ENCODE measurements at places on chromosomes 4 and X.
A peak's percentile ranks its signal among the peaks of the same experiment; 100 is the strongest.

DNA sequence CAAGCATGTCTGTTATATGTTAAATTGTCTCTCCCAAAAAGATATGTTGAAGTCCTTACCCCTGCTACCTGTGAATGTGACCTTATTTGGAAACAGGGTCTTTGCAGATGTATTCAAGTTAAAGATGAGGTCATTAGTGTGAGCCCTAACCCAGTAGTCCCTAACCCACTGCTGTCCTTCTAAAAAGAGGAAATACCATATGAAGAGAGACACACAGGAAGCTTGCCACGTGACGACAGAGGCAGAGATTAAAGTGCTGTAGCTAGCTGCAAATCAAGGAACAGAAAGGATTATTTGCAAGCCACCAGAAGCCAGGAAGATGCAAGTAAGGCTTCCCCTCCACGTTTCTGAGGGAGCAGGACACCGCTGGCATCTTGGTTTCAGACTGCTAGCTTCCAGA lies 150.1 kb downstream of the HNRNPD start:
- peak; percentile 14 for DNase-seq

DNA sequence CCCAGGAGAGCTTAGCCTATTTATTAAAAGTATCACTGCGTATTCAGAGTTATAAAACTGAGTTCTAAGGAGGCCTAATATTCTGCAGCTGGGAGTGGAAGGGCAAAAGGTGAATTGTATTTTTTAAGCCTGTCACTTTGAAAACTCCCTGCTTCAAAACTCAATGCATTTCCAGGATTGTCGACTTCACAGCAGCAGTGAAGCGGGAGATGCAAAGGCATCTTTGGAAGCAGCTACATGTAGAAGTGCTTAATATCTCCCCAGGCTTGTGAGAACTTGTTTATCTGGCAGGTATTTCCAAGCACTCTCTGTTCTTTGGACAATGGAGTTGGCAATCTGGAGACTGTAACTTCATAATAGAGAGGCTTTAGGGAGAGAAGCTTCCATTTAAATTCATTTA lies 717.5 kb upstream of the SLIT2 start:
- no peak for DNase-seq

- DNase-seq: no peak
These were observed 18.0 kb downstream of the RUFY3 start for GRCh38 chr4:70739496-70740337.

DNA sequence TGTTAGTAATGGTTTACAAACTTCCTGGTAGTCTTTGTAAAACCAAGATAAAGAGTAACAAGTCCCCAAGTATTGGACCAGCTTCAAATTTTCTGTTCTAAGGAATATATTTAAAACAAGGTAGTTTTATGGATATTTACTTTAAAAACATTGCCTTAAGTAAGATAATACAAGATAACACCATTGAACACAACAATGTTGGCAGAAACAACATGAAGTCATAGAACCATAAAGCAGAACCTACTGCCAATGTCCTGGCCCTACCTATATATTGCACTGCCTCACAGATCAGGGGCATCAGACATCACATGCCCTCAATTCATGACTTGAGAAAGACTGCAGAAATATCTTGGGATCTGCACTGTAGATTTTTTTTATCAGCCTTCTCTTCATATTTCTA lies 1176.2 kb downstream of the PCDH7 start:
- DNase-seq: no peak

DNA sequence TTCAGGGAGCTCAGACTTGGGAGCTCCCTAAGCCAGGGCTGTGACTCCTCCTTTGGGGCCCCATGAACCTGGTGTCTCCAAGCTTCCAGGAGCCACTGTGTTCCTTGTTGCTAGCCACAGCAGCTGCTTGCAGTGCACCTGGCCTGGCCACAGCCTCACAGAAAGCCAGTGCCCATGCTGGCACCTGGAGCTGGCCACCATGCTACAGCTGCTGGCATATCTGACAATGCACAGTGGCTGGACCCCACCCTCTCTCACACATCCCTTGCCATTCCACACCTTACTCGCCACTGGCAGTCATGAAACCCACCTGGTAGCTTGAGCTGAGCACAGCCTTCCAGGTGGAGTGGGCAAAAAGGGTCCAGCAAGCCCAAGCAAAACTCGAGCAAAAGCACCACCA lies 441.7 kb downstream of the ARAP2 start:
- no peak for DNase-seq

DNA sequence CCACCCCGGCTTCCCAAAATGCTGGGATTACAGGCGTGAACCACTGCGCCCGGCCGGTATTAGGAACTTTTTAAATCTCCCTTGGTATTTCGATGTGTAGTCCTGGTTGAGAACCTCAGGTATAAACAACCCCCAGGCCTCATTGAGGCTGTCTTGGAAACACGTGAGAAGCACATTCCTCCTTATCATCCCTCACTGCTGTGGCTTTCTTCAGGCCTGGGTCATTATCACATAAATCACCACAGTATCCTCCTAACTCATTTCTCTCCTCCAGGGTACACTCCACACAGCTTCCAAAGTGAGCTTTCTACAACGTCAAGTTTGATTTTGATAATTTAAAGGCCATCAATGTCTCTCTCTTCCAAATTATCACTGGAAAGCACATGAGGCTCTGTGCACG lies 198.2 kb downstream of the DCHS2 start:
- no peak for DNase-seq

DNA sequence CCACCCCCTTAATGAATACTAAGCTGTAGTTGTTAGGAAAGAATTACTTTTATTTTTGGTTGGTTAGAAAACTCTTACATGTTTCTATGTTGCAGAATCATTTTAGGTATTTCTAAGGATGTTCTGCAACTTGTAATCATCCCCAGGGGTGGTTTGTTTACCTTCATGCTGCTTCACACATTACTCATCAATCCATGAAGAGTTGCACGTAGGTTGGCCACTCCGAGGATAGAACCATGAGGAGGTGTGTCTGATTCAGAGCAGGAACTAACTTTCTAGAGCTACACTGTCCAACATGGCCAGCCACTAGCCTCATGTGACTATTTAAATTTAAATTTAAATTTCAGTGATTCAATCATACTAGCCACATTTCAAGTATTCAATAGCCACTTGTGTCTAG lies 127.2 kb upstream of the FRMPD4 start:
- DNase-seq: no peak

- DNase-seq: no peak
These were observed 629.1 kb upstream of the ATOH1 start for GRCh38 chr4:93199492-93199891.

GRCh38 chr4:7960790-7961655 lies 21.4 kb upstream of the AFAP1 start:
- no peak for DNase-seq

- DNase-seq: no peak
These were observed 940 bp upstream of the DCTD start for GRCh38 chr4:182918044-182918607.

GRCh38 chrX:105460376-105460775 lies 239.9 kb upstream of the TEX13A start:
- DNase-seq: no peak

DNA sequence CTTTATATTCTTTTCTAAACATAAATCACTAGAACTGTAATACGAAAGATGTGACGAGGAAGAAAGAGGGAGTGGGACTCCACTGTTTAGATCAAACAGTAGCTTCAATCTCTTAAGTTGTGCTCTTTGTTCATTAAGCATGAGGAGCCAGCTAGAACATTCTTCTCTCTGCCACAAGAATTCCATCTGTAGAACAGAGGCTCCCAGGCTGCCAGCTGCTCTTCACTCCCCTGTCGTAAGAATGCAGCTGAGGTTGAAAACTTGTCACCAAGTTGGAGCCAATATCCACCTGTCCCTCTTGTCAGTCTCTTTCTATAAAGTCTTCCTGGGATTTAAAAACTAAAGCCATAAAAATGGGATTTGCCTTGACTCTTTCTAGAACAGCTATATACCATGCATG lies 65.0 kb upstream of the SEC24B start:
- no peak for DNase-seq

GRCh38 chr4:98573791-98574190 lies 84.6 kb downstream of the TSPAN5 start:
- no peak for DNase-seq

DNA sequence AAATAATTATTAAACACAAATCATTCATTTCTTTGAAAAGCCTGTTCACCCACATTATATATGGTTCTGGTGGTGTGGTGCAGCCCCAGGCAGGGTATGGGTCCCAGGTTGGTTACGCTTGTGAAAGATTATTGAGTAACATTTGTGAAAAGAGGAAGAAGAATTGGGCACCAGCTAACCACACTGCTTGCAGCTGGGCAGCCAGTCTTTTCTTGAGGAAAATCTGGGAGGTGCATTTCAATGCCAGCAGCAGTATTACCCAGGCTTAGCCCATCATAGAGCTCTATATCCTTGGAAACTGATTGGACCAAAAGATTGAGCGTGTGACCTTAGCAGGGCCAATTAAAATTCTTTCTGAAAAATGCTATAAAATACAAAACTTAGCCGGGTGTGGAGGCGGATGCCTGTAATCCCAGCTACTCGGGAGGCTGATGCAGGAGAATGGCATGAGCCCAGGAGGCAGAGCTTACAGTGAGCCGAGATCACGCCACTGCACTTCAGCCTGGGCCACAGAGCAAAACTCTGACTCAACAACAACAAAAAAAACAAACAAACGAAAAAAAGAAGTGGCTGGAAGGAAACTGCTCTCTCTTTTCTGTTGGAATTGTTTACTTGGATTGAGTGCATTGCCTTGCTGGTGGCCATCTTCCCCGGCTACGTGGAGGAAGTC lies 9.7 kb upstream of the PLAC8 start:
- no peak for DNase-seq

GRCh38 chr4:42361456-42361855 lies 35.8 kb upstream of the SHISA3 start:
- no peak for DNase-seq

- peak; percentile 31 for DNase-seq
These were observed 83.6 kb downstream of the CCNG2 start for GRCh38 chr4:77240469-77241066.

All from T follicular helper cell (primary cell).